GM04504 (cell line): ENCODE measurements at places on chromosomes 1 and 21.
A peak's percentile ranks its signal among the peaks of the same experiment; 100 is the strongest.

DNA sequence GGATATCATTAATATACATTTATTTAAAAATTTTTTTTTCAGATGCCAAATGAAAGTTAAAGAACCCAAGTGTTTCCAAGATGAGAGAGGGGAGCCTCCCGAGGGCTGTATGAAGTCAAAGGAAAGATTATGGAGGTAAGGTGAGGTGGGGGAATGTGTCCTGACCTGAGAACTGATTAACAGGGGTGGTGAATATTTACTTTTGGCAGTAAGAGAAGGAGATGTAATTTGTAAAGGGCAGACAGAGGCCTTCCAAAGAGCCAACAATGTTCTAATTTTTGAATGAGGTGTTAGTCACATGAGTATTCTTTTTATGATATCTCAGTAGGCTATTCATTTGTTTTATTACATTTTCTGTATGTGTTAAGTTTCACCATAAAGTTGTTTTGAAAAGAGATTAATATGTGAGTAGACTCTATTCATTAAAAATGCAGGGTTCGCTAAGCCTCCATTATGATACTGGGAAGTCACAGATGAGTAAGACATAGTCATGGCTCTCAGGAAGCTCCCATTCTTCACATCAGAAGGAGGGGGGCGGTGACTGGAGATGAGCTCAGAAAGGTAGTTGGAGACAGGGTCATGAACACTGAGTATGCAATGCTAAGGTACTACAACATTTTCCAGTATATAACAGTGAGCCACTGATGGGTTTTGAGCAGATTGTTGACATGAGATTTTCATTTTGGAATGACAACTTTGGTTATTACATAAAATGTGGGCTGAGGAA lies 62.4 kb upstream of the TNFSF18 start:
- no peak for DNase-seq

- no peak for DNase-seq
Measured at GRCh38 chr1:110475362-110476027, 24.5 kb downstream of the PROK1 start.

DNA sequence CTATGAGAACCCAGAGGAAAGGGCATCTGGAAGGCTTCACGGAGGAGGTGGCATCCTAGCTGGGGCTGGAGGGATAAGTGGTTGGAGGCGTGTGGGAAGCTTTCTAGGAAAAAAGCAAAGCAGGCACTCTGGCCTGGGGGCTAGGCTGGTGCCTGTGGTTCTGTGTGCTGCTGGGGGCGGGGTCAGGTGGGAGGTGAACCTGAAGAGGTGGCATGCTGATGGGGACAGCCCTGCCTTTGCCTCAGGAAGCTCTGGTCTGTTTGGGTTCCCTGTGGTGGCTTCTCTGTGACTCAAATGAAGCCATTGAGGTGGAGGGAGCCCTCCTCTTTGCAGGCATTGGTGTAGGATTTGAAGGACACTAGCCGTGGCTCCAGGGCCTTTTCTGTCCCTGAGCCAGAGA lies 221.6 kb upstream of the POU3F1 start:
- DNase-seq: no peak

DNA sequence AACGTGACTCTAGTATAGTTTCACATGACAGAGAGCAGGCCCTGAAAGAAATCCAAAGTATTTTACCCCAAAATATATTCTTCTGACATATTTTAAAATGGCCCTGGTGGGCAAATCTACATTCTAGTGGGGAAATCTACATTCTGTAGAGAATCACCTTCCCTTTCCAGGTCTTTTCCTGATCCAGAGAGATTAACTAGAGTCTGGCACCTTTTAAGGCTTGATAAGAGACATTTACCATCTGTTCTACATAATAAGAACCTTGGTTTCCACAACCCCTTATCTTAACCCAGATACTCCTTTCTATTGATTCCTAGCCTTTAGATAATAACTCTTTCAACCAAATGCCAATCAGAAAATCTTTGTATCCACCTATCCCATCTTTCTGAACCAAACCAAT lies 17.0 kb upstream of the L1TD1 start:
- DNase-seq: no peak

DNA sequence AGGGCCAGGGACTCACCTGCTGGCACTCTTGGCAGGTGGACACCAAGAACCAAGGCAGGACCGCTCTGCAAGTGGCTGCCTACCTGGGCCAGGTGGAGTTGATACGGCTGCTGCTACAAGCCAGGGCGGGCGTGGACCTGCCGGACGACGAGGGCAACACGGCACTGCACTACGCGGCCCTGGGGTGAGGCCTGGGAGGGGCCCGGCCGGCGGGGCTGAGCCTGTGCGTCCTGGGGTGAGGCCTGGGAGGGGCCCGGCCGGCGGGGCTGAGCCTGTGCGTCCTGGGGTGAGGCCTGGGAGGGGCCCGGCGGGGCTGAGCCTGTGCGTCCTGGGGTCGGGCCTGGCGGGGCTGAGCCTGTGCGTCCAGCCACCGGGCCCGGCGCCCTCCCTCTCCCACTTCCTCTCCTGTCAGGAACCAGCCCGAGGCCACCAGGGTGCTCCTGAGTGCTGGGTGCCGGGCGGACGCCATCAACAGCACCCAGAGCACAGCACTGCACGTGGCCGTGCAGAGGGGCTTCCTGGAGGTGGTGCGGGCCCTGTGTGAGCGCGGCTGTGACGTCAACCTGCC lies 4.6 kb upstream of the MMP23B start:
- DNase-seq: no peak

DNA sequence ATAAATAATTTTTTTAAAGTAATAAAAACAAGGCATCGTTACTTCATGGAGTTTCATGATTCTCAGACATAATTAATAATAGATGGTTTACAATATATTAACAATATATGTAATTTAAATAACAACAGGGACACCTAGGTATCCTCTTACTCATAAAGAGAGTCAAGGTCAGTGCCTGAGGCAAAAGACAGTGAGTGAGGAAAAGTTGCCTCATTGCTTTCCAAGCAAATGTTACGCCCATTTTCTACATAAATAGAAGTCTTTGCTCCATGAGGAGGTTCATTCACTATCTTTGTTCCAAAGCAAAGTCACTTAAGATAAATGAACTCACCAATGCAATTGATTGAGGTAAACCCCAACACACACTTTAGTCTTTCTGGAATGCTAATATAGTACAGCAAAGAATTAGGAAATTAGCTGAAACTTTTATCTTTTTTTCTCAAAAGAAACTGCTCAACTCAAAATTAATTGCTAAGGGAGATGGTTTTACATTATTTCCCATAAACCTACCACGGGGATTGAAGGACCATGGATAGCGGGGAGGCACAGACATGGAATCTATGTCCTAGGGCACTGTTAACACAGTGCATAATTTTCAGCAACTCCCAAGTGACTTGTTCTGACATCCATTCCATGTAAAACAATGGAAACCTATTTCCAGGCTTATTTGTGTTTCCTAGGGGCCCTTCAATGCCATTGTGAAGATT lies 19.6 kb downstream of the BCL9 start:
- no peak for DNase-seq

GRCh38 chr1:31400393-31400792 lies 12.6 kb upstream of the SERINC2 start:
- DNase-seq: no peak

- DNase-seq: no peak
Measured at GRCh38 chr1:208950206-208950605, 633.3 kb upstream of the CAMK1G start.

DNA sequence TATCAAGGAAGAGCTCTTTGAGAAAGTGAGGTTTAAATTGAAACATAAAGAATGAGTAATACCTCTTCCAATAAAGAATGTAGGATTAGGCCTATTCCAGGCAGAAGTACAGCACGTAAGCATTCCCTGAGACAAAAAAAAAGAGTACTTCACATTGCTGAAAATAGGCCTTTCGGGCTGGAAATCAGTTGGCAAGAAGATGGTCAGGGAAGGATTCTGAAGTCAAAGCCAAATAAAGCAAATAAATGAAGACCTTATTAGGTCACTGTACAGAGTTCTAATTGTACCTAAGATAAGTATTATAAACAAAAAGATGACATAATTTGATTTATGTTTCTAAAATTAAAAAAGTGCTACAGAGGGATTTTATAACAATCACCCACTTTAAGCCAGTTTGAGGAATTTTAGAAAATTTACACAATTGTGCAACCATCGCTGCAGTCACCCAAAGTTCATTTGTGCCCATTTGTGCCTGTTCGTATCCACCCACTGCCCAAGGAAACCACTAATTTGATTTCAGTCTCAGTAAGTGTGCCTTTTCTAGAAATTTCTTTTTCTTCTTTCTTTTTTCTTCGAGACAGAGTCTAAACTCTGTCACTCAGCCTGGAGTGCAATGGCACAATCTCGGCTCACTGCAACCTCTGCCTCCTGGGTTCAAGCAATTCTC lies 58.6 kb downstream of the FMO4 start:
- DNase-seq: no peak

DNA sequence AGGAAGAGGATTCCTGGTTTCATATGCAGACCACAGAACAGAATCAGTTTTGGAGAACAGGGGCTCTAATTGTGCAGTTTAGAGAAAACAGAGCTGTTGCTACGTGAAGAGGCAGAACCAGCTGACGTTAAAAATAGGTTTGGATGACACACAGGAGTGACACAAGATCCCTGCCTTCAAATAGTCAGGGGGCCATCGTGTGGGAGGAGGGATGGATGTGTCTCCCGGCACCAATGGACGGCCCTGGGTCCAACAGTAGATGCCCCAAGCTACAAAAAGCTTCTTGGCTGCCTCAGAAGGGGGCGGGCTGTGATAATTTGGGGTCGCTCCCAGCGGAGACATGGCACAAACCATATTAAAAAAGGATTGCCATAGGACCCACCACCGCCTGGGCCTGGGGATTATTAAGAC lies 87.8 kb downstream of the MRPL37 start:
- peak; percentile 33 for DNase-seq

- peak; percentile 15 for DNase-seq
Measured at GRCh38 chr1:31381394-31382294, 8.8 kb upstream of the FABP3 start.

DNA sequence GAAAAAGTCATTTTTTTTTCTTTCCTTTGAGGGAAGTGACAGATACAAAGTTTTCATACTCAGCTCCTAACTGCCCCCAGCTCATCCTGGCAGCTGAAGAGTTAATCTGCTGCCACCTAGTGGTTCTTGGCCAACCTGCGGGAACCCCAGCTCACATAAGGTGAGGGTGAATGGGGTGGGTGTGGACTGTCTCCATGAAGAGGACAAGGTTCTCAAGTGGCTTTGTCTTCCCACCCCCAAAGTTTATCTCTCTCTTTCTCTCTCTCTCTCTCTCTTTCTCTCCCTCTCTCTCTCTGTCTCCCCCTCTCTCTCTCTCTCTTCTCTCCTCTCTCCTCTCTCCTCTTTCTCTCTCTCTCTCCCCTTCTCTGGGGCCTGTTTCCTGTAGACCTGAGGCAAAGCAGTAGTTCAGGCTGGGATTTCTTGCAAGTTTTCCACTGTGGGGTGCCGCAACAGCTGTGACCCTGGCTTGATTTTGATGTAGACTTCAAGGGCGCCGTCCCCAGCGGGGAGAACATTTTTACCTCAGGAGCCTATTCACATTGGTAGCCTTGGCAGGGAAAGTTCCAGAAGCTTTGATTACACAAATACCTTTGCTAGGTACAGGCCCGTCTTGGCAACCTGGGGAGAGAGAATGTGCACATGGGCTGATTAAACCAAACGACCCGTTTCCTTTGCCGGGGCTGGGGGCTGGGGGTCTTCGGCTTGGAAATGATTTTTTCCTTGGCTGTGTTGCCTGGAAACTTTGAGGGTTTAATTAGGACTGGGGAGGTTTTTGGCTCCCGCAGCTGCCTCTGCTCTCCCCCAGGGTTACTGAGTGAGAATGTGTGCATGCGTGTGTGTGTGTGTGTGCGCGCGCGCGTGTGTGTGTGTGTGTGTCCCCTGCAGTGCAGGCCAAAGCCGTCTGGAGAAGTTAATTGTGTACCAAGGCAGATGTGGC lies 135.9 kb downstream of the TM2D1 start:
- DNase-seq: no peak

GRCh38 chr1:59738591-59739015 lies 76.1 kb upstream of the HOOK1 start:
- no peak for DNase-seq

- DNase-seq: no peak
Measured at GRCh38 chr1:75668813-75669212, 55.7 kb upstream of the ACADM start.

GRCh38 chr1:24705260-24706073 lies 39.8 kb upstream of the CLIC4 start:
- no peak for DNase-seq

- DNase-seq: no peak
Measured at GRCh38 chr1:151482017-151482416, 22.7 kb upstream of the POGZ start.

DNA sequence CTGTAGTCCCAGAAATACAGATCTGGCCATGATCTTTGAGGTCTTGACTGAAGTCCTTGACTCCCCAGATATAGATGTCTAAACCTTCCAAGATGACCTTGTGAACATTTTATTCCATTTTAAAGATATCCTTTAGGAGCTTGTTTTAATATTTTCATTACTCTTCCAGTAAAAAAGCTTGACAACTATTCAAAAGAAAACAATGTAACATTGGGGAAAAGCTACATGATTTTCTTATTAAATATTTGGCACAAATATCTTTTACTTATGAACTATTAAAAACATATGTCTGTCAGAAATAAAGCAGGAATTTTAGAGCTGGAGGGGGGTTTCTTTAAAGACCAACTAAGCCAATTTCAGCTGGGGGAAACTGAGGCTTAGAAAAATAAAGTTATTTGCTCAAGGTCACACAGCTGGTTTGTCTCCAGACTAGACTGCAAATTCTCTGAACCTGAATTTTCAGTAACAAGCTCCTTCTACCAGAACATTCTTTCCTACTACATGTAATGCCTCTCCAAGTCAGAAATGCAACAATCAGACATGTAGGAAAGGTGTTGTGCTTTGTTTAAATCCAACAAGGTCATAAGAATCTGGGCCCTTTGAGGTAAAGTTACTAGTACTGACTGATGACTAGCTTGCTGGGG lies 67.0 kb upstream of the PTCH2 start:
- DNase-seq: no peak

DNA sequence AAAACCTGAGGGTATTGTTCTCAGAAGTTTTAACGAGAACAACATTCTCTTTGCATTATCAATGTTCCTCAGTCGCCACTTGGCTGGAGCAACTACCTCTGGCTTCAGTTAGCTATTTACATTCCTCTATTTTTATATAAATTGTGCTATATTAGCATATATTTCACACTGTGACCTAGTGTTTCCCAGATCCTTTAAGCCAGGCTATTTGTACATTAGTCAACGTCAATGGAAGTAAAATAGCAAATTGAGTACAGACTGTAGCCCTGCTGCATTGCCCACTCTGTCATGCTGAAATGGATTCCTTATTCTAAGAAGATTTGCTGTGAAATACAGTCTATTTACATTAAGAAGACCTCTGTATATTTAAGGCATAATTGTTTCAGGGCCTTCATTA lies 213.8 kb downstream of the ROR1 start:
- no peak for DNase-seq

GRCh38 chr1:201647094-201647493 lies 108.2 kb downstream of the NAV1 start:
- no peak for DNase-seq
